ENCODE measurements at places on chromosomes 11 and 22.
A peak's percentile ranks its signal among the peaks of the same experiment; 100 is the strongest.

- DNase-seq = peak; percentile 54
Measured at GRCh38 chr11:66100272-66101065, 30.4 kb downstream of the PACS1 start.

DNA sequence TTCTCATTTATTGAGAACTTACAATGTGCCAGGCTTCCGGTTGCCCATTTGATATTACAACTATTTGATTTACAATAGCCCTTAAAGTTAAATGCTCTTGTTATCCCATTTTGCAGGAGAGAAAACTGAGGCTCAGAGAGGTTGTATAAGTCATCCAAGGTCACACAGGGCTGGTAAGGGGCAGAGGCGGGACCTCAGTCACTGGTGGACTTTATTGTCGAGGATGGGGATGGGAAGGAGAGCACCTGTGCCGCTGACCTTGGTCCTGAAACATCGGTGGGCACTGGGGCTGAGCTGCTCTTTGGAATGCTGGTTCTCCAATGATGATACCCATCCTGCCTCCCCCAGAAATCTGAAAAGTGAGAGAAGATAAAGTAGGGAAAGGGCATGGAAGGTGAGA lies 265.4 kb downstream of the MIAT start:
- no peak for DNase-seq

- no peak for DNase-seq
Measured at GRCh38 chr11:65167656-65168055, 2.4 kb upstream of the SPDYC start.

DNA sequence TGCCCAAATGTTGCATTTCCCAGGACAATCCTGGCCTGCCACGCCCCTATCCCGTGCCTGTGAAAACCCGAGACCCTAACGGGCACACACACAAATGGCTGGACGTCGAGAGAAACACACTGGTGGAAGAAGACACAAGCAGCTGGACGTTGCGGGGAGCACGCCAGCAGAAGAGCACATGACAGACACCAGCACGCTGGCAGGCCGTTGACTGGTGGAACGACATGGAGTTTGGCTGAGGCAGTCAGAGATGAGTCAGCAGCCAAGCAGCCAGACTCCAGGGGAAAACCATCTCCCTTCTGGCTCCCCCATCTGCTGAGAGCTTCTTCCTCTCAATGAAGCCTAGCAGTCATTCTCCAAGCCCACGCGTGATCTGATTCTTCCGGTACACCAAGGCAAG lies 606.7 kb upstream of the LRRC4C start:
- peak; percentile 37 for DNase-seq

- no peak for DNase-seq
Measured at GRCh38 chr11:94884376-94884775, 89.0 kb downstream of the CWC15 start.

DNA sequence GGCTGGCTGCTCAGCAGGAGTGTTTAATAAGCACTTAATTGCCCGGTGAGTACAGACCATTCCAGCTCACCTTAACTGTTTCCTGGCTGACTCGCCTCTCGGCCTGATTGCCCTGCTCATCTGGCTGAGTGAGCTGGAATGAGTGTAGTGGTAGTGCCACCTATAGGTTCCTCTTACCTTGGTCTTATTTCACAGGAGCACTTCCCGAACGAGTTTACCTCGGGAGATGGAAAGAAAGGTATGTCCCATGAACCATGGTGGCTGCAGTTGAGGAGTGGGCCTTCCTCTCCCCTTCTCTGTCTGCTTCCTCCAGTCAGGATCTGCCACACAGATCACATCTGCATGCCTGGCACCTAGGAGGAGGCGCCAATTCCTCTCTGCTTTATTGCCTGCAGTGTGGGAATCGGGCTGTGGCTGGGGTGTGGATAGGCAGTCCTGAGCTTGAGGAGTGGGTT lies 26.7 kb downstream of the UPB1 start:
- DNase-seq = peak; percentile 51

- DNase-seq = peak; percentile 17
Measured at GRCh38 chr11:65433657-65434056, 11.1 kb downstream of the NEAT1 start.

DNA sequence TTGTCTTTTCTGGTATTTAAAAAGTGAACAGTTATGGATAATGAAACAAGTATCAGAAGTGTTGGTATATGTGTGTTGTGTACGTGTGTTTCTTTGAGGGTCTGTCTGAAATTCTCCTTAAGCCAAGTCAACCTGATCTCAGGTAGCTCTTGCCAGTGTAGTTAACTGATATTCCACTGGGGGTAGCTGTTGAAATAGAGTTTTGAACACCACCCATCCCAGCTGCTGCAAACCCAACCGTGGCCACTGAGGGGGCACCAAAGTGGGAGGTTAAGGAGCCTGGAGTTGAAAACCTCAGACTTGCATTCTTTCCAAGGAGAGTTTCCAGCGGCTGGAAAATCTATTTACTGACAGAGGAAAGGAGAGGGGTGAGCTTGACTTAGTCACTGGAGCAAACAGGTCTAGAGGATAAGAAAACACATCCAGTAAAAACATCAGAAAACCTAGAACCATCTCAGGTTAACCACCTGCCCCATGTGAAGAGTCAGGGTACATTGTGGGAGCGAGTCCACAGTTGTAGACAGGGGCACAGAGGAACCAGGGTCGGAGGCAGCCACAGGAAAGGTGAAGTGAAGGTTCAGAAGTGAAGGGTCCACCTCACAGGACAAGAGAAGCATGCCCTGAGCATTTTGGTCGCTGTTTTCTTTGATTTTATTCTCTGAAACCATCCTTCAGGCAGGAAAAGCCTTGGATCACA lies 8.8 kb upstream of the CUL5 start:
- peak; percentile 35 for DNase-seq

DNA sequence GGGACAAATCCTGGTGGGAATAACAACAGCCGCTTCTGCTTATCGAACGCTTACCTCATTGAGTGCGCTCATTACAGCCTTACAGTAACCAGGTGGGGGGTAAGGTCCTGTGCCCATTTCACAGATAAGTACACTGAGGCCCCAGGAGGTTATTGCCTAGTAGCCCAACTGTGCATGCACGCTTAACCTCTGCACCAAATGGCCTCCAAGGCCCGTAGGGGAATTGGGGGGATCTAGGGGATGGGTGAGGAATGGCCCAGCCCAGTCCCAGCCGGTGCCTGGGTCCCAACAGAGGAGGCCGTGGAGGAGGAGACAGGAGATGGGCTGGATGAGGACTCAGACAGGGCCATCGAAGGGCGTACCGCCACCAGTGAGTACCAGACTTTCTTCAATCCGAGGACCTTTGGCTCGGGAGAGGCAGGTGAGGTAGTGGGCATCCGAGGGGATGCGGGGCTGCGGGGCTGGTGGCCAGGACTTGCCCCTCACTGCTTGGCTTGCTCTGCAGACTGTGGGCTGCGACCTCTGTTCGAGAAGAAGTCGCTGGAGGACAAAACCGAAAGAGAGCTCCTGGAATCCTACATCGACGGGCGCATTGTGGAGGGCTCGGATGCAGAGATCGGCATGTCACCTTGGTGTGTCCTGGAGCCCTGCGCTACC lies 7.3 kb downstream of the F2 start:
- DNase-seq = no peak

- no peak for DNase-seq
Measured at GRCh38 chr11:119651802-119652584, 77.0 kb downstream of the NECTIN1 start.

GRCh38 chr11:67680696-67681470 lies 6.5 kb upstream of the ALDH3B2 start:
- DNase-seq = no peak

DNA sequence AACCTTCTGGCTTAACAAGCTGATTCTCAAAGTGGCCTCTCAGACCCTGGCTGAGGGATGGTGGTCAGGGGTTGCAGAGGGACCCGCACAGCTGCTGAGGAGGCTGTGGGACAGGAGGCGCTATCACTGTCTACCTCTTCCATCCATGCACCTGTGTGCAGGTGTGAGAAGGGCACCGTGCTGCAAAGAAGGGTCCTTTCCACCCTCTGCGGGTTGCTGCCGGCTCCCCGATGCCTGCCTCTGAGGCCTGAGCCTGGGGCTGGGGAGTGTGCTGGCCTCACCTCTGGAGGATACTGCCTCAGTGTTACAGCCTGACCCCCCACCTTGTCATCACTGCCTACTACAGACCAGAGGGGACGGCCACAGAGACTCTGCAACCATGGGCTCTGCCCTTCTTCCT lies 66.1 kb upstream of the B3GAT1 start:
- DNase-seq = no peak

- DNase-seq = no peak
Measured at GRCh38 chr11:117606790-117607189, 190.2 kb downstream of the DSCAML1 start.

GRCh38 chr11:114059984-114060391 lies 477 bp downstream of the ZBTB16 start:
- peak; percentile 50 for DNase-seq

DNA sequence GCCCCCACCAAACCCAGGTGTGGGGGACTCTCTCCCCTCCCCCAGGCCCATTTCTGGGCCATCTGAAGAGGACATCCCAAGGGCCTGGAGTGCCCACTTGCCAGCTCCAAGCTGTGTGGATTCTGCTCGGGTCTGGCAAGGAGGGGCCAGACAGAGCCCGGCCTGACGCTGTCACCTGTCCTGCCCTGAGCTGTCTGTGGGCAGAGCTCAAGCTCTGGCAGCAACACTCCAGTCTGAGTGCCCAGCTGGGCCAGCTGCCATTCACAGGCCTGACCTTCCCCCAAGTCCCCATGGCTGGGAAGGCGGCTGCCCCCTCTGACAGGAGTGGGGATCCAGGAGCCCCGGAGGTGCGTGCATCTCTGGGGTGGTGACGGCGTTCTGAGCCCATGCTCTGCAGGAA lies 6.2 kb upstream of the PIM3 start:
- DNase-seq = no peak

- DNase-seq = no peak
Measured at GRCh38 chr22:27466778-27467438, 334.6 kb downstream of the MN1 start.

All from fibroblast of mammary gland (primary cell).